ENCODE measurements at places on chromosomes 16 and 17. TPM values are rescaled to one million over a fixed set of nuclear protein-coding genes. Genes with fewer than 3 reads are reported as not detected.

DNA sequence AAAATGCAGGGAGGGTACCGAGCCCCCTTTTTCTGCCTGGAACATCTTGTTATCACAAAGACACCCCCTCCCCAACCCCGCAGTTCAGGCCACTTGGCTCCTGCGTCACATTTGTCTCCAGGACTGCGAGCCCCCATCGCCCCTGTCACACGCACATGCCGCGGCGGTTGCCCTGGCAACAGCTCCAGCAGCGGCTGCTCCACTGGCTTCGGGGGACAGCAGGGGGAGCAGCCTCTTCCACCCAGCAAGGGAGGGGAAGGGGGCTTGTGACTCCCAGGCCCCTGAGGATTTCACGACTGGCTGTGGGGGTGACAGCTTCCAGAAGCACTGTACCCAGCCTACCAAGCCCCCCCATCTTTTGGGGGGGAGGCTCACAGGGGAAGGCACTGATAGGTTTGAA is 2.6 kb downstream of the BAIAP3 start:
- H3K4me1 ChIP-seq, result no peaks in the 10 kb centered on the region
- no peaks in the 10 kb centered on the region for H3K36me3 ChIP-seq
- peaks cover 77% of the 10 kb centered on the region for H3K27me3 ChIP-seq
- no peak overlapping the region for H3K4me3 ChIP-seq
- DNase-seq, result no peak

- H3K27ac ChIP-seq, result peak within 1 kb of the TSS; percentile 75
- peak; percentile 18 for DNase-seq
- no peaks in the 10 kb centered on the region for H3K36me3 ChIP-seq
- peaks cover 18% of the 10 kb centered on the region for H3K27me3 ChIP-seq
- H3K4me1 ChIP-seq, result peaks cover 25% of the 10 kb centered on the region
Observed at GRCh38 chr16:19884611-19885450, at the start of gene GPRC5B. Gene GPRC5B, minus strand, starts transcription at chr16:19884848. Its CDS starts 12,003 bp downstream, at chr16:19872845.

- H3K4me3 ChIP-seq, result no peak overlapping the region
- no peaks in the 10 kb centered on the region for H3K4me1 ChIP-seq
- H3K27ac ChIP-seq, result no peak overlapping the region
- DNase-seq, result no peak
- peaks cover 19% of the 10 kb centered on the region for H3K36me3 ChIP-seq
- no peaks in the 10 kb centered on the region for H3K27me3 ChIP-seq
Observed at GRCh38 chr17:58200024-58200633, 7.6 kb downstream of the EPX start.

The NUDT7 gene
- 4.3 TPM for total RNA-seq

The EPN3 gene
- total RNA-seq, result not detected

DNA sequence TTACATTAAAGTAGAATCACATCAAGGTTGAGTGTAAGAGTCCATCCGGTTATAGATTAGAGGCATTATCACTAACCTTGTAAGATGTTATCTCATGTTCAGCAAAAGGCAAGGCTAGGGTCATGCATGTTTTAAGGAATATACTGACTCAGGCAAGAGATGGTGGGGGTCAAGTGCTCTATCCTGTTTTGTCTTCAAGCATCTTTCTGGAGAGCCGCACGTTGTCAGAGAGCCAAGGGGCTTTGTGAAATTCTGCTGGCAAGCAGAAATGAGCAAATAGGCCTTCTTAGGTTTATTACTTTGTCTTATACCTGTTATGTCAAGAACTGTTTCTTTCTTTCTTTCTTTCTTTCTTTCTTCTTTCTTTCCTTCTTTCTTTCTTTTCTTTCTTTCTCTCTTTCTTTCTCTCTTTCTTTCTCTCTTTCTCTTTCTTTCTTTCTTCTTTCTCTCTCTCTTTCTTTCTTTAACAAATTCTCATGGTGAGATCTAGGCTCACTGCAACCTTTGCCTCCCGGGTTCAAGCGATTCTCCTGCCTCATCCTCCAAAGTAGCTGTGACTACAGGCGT is 47.3 kb upstream of the IL34 start:
- DNase-seq, result no peak
- peaks cover 5% of the 10 kb centered on the region for H3K36me3 ChIP-seq
- H3K27ac ChIP-seq, result peak overlapping the region; percentile 48
- H3K4me1 ChIP-seq, result peaks cover 80% of the 10 kb centered on the region

DNA sequence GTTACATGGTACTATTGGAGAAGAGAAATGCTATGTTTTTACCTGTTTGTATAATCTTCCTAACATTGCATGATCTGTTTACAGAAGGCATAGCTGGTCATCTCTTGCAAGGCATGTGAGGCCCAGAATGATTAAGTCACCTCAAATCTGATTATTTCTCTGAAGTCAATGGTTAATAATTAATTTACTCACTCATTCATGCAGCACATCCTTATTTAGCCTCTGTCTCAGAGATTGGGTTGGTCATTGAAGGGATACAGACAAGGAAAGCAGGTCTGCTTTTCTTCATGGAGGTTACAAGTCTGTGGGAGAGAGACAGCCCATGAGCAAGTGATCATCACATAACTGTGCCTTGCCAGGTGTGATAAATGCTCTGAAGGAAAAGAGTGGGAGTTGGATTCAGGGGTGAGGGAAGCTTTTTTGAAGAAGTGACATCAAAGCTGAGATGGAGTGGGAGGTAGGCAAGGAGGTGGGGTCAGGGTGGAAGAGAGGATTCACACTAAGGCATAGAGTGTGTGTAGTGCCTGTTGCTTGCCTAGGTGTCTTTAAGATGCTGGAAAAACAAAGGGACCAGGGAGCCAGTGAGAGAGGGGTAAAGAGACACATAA is 16.3 kb upstream of the RBFOX1 start:
- DNase-seq, result no peak
- no peak overlapping the region for H3K27ac ChIP-seq
- no peaks in the 10 kb centered on the region for H3K27me3 ChIP-seq
- no peaks in the 10 kb centered on the region for H3K4me1 ChIP-seq
- H3K4me3 ChIP-seq, result no peak overlapping the region

- H3K36me3 ChIP-seq, result no peaks in the 10 kb centered on the region
- no peak overlapping the region for H3K27ac ChIP-seq
- H3K27me3 ChIP-seq, result peaks cover 12% of the 10 kb centered on the region
- peak; percentile 55 for DNase-seq
- peak overlapping the region; percentile 51 for H3K4me3 ChIP-seq
Observed at GRCh38 chr17:82030470-82031302, 792 bp upstream of the RAC3 start.

- H3K4me1 ChIP-seq, result peaks cover 44% of the 10 kb centered on the region
- no peaks in the 10 kb centered on the region for H3K36me3 ChIP-seq
- no peak overlapping the region for H3K4me3 ChIP-seq
- no peak for DNase-seq
- H3K27ac ChIP-seq, result peak overlapping the region; percentile 91
- no peaks in the 10 kb centered on the region for H3K27me3 ChIP-seq
Observed at GRCh38 chr17:50267074-50267841, 7.0 kb upstream of the TMEM92 start.

- H3K4me3 ChIP-seq, result peak overlapping the region; percentile 87
- peak overlapping the region; percentile 83 for H3K27ac ChIP-seq
- no peak for DNase-seq
- peaks cover 11% of the 10 kb centered on the region for H3K36me3 ChIP-seq
- no peaks in the 10 kb centered on the region for H3K27me3 ChIP-seq
- H3K4me1 ChIP-seq, result peaks cover 75% of the 10 kb centered on the region
Observed at GRCh38 chr17:28719021-28719433, 758 bp upstream of the RPL23A start.

The SLC6A2 gene
- total RNA-seq, result not detected

DNA sequence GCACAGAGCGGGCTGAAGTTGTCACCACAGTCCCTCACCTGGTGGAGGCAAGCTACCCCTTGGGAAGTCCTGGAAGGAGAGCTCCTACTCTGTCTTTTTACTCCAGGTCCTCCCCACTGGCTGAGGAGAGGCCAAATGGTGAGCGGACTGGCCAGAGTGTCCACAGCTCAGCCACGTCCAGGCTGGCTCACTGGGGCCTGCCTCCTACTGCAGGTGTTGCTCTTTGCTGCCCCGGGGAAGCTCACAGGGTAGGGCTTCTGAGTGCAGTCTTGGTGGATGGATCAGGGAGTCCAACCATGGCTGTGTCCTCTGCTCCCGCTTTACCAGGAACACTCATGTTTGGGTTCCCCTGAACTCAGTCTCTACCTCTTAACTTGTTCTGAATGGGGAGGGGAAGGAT is 2.7 kb downstream of the B9D1 start:
- H3K4me3 ChIP-seq, result no peak overlapping the region
- peaks cover 48% of the 10 kb centered on the region for H3K36me3 ChIP-seq
- no peaks in the 10 kb centered on the region for H3K27me3 ChIP-seq

The MYL4 gene
- total RNA-seq, result 1.5 TPM

The MARCHF10 gene
- 3.3 TPM for total RNA-seq

The KCNJ18 gene
- total RNA-seq, result not detected

The CSH2 gene
- not detected for total RNA-seq

- H3K36me3 ChIP-seq, result no peaks in the 10 kb centered on the region
- peak overlapping the region; percentile 59 for H3K27ac ChIP-seq
- H3K4me1 ChIP-seq, result no peaks in the 10 kb centered on the region
- H3K27me3 ChIP-seq, result peaks cover 44% of the 10 kb centered on the region
Observed at GRCh38 chr17:49217651-49218413, 7.3 kb downstream of the ABI3 start.

GRCh38 chr16:14263011-14263410 is 191.9 kb downstream of the MRTFB start:
- no peaks in the 10 kb centered on the region for H3K27me3 ChIP-seq
- H3K4me3 ChIP-seq, result no peak overlapping the region
- H3K36me3 ChIP-seq, result peaks cover 83% of the 10 kb centered on the region
- H3K27ac ChIP-seq, result no peak overlapping the region

- no peaks in the 10 kb centered on the region for H3K27me3 ChIP-seq
- H3K4me1 ChIP-seq, result no peaks in the 10 kb centered on the region
- H3K27ac ChIP-seq, result no peak overlapping the region
- no peak for DNase-seq
- no peak overlapping the region for H3K4me3 ChIP-seq
Observed at GRCh38 chr16:54152362-54153239, 134.0 kb downstream of the IRX3 start.

The KCNG4 gene
- total RNA-seq, result not detected

DNA sequence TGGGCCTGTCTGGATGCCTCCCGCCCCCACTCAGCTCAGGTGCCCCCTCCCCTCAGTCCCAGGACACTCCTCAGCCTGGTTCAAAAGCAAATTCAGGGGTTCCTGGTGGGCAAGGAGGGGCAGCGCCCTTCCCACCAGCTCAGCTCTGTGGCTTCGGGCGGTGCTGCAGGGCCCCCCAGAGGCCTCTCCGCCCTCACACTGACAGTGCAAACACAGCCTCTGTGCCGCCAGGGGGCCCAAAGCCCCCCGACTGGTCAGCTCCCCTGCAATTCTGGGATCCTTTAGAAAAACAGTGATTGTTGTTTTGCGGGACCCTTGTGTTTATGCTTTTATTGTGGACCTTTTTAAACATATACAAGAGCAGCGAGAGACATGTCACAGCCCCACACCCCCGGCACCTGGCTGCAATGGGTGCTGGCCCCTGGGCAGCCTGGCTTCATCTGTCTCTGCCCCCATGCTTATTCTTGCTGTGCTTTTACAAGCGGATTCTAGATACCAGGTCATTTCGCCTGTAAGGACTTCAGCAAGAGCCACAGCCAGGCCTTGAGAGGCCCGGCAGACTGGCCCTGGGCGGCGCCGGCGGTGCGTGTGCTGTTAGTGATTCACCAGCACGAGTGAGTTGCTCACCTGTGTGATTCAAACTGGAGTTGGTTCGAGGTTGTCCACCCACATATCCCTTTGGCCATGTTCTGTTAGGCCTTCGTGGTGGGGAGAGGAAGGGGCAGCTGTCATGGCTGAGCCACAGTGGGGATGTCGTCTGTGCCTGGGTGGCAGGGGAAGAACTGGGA is 21.2 kb downstream of the ZNF469 start:
- H3K4me1 ChIP-seq, result no peaks in the 10 kb centered on the region
- H3K36me3 ChIP-seq, result no peaks in the 10 kb centered on the region
- no peak overlapping the region for H3K27ac ChIP-seq
- DNase-seq, result no peak
- H3K4me3 ChIP-seq, result no peak overlapping the region

The CNGB1 gene
- total RNA-seq, result not detected

The NPIPB9 gene
- 15.9 TPM for total RNA-seq

The TRIM47 gene
- total RNA-seq, result 61.0 TPM

The PLA2G10 gene
- total RNA-seq, result not detected

DNA sequence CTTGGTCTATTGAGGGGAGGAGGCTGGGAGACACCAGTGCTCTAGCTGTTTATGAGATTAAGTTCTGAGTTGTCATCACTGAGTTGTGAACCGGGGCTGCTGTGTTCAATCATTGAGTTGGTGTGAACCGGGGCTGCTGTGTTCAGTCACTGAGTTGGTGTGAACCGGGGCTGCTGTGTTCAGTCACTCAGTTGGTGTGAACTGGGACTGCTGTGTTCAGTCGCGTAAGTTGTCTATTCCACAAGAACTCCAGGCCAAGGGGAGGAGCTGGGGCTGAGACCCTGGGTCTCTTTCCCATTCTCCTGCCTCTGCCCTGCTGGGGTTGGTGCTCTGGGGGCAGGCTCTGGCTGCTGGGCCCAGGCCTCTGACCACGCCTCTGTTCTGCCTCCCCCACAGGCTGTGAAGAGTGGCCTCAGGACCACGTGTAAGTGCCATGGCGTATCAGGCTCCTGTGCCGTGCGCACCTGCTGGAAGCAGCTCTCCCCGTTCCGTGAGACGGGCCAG is 24.5 kb downstream of the WNT9B start:
- no peak for DNase-seq
- no peaks in the 10 kb centered on the region for H3K27me3 ChIP-seq
- H3K4me1 ChIP-seq, result no peaks in the 10 kb centered on the region
- no peak overlapping the region for H3K27ac ChIP-seq
- H3K36me3 ChIP-seq, result no peaks in the 10 kb centered on the region
- no peak overlapping the region for H3K4me3 ChIP-seq

All from tibial nerve (tissue), 4 donors.